Fibroblast of the conjunctiva (primary cell): ENCODE measurements at places on chromosomes 1 and 21.

DNA sequence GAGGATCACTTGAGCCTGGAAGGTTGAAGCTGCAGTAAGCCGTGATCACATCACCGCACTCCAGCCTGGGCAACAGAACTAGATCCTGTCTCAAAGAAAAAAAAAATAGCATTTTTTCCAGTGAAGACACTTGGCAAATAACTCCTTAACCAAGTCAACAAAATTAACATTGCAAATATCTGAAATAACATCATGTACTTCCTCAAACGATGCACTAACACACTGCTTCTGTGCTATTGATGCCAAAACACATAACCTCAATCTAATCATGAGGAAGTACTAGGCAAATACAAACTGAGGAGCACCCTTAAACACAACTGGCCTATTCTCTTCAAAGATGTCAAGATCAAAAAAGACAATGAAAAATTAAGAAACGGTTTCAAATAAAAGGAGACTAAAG lies 32.3 kb downstream of the PABPC4 start:
- DNase-seq, result no peak

DNA sequence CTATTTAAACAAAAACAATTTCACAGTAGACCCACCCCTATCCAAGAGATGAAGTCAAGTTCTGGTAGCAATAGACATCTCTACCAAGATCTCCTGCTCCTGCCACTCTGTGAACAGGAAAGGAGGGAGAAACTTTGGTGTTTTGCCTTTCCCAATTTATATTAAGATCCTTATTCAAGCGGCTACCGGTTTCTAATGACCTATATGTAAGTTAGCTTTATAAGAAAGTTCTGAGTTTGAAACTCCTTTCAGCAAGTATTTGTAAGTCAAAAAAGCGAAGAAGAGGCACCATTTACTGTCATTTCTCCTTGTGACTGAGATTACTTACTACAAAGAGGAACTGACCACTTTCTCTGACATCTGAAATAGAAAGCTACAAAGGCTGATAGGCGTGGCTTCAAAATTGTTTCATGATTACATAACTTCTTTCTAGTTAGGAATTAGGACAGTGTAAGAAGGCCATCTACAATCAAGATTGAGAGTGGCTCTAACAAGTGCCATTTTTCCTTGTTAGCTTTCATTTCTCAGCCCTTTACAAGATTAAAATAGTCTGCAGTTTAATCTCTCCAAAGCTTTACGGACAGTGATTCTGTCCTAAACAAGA lies at the start of gene MNDA:
Gene MNDA, plus strand, starts transcription at position 448 of the 604 bp plus-strand sequence. CDS start 10,803 bp downstream, outside the sequence.
- DNase-seq, result no peak

DNA sequence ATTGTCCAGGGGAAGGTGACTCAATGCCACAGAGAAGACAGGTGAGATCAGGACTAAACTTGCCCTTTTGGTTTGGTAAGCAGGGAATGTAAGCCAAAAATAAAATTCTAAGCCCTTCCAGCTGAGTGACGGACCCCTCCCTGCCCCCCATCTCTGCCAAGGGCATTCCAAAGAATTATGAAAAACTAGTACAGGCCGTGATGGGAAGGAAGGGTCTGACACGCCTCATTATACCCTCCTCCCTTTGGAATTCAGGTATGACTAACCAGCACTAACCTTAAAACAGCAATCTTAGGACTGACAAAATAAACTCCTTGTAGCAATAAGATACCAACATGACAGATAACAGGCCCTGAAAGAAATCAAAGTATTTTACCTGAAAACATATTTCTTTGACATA lies 99.6 kb downstream of the GABPA start:
- no peak for DNase-seq

DNA sequence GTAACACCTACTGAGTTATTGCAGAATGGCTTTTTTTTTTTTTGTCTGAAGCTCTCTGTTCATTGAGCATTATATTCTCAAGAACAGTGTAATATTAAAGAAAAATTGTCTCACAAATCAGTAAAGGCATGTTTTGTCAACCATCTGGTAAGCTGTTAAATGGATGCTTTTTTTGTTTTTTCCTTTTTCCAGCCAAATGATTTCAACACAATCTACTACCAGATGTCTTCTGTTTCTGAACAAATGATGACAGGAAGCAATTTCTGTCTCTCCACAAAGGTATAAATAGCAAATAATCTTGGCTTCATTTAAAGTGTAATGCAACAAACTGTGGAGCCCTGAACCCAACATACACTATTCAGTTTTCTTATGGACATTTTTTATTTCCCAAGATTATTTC lies 78.6 kb upstream of the RGS2 start:
- DNase-seq, result no peak

DNA sequence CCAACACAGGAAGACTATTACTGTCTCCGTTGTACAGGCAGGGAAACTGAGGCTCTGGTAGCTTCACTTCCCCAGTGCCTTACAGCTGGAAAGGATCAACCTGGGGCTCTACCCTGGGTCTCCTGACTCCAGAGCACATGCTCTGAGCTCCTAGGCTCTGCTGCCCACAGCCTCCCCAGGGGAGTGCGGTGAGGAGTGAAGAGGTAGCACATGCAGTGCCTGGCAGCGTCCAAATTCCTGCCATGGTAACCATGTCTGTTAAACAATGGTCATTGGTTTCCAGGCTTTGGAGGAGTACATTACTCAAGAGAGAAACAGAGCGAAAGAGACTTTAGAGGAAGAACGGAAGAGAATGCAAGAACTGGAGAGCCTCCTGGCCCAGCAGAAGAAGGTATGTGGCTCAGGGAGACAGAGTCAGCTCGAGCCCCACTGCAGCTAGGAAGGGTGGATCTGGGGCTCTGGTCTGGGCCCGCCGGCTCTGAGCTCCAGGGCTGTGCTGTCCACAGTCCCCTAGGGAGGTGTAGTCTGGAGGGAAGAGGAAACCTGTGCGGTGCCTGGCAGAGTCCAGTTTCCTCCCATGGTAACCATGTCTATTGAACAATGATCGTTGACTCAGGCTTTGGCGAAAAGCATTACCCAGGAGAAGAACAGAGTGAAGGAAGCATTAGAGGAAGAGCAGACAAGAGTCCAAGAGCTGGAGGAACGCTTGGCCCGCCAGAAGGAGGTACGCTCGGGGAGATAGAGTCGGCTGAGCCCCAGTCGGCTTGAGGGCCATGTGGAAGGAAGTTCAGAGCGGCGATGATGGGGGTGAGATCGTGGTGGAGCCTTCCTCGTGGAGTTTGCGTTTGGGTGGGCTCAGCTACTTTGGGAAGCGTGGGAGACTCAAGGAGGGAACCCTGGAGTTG lies 64.6 kb upstream of the EFHD2 start:
- no peak for DNase-seq

DNA sequence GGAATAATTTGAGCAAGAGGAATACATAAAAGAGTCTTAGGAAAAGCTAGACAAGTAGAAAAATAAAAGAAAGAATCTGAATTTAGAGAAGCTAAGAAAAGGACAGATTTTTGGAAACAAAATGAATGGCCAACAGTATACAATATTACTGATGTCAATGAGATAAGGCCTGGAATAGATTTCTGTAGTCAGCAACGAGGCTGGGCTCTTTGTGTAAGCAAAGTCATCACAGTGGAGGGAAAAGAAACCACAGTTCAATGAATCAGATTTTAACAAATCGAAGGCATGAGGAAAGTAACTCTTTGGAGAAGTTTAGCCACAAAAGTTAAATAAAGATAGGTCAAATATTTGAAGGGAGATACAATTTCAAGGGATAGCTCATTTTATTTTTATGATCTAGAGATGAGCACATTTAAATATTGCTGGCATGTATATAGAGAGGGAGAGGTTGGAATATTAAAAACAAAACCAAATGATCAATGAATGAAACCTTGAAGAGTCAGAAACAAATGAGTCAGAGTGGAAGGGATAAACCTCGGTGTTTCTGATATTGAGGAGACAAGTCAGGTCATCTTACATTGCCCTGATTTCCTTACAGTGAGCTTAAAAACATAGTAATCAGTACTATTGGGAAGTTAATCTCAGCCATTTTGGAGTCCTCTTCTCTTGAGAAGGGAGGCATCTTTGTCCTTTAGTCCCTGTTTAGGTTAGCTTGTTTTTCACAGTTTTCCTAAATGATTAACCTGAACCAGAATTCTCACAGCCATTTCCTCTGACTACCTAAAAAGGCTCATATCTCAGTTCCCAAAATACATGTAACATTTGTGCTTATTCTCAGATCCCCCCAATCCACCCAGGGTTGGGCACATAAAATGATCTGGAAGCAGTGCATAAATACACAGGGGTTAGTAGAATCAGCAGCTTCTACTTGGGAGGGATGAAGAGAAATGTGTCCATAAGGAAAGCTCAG lies 620.0 kb upstream of the B3GALT2 start:
- DNase-seq, result no peak

DNA sequence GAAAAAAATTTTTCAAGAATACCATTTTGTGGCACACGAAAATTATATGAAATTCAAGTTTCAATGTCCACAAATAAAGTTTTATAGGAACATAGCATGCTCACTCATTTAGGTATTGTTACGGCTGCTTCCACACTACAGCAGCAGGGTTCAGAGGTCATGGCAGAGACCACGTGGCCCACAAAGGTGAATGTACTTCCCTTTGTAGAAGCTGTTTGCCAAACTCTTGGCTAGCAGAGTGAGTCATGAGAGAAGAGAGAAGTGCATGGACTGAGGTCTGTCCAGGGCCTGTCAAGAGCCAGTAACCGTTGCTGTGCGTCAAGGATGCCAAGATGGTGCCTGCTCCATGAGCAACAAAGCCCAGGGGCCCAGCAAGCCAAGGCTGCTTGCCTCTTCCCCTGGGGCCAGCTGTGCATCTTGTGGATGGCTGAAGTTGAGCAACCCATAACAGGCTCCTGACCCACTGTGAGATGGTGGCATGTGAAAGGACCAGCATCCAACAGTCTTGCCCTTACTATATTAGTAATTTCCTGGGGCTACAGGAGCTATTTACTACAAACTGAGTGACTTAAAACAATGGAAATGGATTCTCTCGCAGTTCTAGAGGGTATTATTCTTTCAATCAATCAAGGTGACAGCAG lies 64.8 kb upstream of the ATP5PO start:
- DNase-seq, result no peak

DNA sequence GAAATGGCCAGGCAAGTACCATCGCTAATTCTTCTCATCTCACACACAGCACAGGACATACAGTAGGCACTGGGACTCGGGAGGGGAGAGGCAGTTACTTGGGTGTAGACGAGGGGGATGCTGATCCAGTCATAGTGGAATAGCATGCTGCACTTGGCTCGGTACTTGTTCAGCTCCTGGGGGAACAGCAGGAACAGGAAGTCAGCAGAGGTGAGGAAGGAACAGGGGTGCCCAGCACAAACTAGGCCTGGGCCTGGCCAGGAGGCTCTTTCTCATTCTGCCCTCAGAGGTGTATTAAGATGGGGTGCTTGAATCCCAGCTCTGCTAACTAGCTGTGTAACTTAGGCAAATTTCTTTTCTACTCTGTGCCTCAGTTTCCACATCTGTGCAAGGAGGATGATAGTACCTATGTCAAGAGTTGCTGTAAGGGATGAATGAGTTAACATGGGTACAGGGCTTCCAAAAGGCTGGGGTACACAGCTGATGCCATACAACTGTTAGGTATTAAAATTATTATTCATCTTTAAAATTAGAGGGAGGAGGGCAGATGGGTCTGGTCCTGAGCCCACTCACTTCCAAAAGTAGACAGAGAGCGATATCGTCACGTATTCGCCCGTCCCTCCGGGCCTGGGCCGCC lies 2.4 kb downstream of the BEST4 start:
- DNase-seq, result no peak

GRCh38 chr21:29018540-29018939 lies 609 bp downstream of the RWDD2B start:
- DNase-seq, result no peak

GRCh38 chr1:113898241-113898814 lies 6.3 kb downstream of the AP4B1 start:
- DNase-seq, result no peak

DNA sequence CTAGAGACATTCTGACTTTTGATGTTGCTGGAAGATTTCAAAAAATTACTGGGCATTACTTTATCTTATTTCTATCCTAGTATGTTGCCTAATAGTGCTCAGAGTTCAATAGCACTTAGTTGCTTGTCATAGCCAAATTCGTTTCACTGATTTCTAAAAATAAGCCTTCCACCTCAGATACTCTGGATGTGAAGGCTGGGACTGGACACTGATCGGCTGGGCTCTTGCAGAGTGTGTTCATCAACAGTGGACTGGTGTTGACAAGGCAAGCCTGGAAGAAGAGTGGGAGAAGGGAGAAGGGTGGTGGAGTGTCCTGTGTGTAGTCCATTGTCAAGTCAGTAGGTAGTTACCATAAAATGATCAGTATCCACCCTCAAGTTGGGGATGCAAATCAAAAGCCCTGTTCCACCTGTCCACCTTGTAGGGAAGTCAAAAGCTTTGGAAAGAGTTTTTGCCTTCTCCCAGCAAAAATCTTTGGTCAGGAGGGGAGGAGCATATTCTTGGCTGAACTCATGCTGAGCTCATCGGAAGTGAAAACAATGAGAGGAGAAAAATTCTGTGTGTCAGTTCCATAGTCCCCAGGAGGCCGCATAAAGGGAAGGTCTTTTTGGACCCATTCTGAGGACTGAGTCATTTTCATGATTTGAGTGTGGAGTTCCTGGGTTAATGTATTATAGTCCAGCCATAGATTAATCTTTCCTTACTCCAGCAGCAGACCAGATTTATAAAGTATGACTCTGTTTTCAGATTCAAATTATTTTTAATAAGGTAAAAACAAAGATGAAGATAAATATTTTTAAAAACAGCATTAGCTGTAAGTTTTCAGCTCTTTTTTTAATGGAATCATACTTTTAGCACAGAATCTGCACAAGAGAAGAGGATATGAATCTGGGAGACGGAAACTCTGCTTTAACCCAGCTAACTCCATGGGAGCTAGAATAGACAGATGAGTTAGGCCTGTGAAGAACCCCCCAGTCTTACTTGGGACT lies 99.5 kb upstream of the BMP8A start:
- DNase-seq, result peak; percentile 53

GRCh38 chr1:176959191-176959820 lies 205.2 kb downstream of the ASTN1 start:
- DNase-seq, result no peak

DNA sequence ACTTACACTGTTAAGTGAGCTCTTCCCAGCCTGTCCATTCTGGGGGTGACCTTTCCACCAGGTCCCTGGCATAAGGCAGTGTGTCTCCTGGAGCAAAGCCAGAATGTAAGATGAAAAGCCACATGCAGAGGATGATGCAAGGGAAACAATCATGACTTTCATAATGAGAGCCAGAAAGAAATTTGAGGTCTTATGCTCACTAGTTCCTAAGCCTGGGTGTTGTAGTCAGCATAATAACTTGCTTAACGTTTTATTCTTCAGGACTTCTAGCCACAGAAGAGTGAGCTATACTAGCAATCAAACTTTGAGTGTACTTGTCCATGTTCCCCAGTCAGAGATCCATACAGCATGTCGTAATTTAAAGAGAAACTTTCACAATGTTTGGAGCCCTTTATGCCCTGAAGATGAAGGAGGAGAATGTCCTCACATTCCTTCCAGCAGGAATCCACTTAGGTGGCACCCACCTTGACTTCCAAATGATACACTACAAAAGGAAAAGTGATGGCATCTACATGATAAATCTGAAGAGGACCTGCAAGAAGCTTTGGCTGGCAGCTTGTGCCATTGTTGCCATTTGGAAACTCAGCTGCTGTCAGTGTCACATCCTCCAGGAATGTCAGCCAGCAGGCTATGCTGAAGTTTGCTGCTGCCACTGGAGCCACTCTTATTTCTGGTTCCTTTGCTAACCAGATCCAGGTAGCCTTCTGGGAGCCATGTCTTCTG lies 60.5 kb upstream of the FOXD3 start:
- peak; percentile 20 for DNase-seq

- no peak for DNase-seq
These were observed 72.0 kb upstream of the VAV3 start for GRCh38 chr1:108036796-108037562.
